ENCODE measurements at places on chromosomes 3 and 15.

DNA sequence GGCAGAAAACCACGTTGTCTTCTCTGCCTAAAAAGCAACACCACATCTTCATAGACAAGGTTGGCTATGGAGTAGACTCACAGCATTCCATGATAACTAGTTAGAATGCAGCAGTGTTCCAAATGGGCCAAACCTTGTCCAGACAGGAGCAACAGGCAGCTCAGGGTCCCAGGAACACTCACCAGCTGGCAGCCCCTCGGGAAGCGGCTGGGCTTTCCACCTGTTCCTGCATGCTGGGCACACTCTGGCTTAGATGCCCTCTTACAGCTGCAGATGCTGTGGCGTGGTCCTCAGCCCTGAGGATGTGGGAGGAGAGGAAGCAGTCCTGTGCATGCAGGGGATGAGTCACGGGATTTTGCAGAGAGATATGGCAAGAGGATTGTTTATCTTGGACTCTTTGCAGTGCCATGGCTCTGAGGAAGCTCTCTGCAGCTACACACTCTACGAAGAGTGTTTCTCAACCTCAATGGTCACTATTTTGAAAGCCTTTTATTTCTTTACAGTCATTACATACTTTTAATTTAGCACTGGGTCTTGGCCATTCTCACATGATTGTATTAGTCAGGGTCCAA lies 11.3 kb downstream of the NRROS start:
- peak; percentile 93 for DNase-seq

DNA sequence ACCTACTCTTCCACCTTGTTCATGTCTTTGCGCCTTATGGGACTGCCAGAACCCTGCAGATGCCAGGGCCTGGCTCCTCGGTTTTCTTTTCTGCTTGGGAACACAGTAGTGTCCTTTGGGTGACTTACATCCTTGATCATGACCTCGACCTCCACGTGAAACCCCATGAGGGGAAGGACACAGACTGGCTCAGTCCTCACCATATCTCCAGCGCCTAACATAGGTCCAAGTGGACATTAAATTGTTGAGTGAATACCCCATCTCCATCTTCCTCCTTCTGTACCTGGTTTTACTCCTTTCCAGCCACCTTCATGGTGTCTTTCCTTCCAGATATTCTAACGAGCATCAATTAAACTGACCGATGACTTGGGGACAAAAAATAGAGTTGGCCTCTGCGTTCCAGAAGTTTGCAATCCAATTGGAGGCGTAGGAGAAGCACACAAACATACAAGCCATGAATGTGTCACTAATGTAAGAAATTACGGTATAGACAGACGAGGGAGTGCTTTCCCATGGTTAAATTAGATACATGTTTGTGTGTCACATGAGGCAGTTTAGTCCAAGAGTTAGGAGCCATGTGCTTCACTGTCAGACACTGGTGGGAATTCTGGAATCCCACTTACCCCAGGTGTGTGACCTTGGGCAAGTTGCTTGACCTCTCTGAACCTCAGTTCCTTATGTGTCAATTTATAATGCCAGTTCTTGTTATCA lies 907 bp upstream of the HERC1 start:
- DNase-seq = no peak

- DNase-seq = peak; percentile 9
These were observed 17.9 kb upstream of the FAN1 start for GRCh38 chr15:30885814-30886213.

DNA sequence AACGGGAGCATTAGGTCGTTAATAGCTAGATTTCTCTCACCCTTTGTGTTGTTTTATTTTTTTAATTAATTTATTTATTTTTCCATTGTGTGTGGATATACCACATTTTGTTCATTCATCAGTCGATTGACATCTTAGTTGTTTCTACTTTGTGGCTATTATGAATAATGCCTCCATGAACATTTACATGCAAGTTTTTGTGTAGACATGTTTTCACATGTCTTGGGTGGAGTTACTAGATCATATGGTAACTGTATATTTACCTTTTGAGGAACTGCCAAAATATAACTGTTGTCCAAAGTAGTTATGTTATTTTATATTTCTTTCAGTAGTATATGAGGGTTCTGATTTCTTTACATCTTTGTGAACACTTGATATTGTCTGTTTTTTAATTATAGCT lies 18.8 kb downstream of the ZWILCH start:
- no peak for DNase-seq

DNA sequence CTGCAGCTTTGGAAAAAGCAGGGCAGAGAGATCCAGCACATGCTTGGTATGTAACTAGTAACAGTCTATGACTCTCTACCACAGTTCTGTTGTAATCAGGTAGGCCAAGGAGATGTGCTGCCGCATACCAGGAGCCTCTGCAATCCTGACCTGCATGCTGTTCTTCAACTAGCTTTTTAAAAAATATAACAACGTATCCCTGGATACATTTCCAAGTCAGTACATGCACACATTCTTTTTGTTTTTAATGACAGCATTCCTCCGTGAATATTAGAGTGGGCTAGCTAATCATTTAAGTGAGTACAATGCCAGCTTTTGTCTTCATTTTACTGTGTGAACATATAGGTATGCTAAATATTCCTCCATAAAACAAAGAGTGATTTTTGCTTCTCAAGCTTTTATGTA lies 437.8 kb downstream of the RBMS3 start:
- peak; percentile 46 for DNase-seq

GRCh38 chr15:72809329-72809728 lies 25.8 kb upstream of the ADPGK start:
- no peak for DNase-seq

DNA sequence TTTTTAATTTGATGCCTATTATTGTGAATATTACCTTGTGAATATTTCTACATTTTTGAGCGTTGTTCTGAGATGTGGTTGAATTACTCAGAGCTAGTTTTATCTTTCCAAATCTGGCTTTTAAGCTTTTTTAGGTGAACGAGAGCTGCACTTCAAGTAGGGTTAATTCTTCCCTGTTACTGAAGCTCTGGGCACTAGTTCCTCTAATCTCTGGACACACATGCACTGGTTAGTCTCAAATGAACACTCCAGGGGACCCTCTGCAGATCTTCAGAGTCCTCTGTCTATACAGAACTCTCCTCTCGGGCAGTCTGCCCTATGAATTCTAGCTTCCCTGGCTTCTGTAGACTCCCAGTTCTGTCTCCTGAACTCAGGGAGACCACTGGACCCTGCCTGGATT lies 237.5 kb upstream of the TBC1D5 start:
- DNase-seq = no peak

DNA sequence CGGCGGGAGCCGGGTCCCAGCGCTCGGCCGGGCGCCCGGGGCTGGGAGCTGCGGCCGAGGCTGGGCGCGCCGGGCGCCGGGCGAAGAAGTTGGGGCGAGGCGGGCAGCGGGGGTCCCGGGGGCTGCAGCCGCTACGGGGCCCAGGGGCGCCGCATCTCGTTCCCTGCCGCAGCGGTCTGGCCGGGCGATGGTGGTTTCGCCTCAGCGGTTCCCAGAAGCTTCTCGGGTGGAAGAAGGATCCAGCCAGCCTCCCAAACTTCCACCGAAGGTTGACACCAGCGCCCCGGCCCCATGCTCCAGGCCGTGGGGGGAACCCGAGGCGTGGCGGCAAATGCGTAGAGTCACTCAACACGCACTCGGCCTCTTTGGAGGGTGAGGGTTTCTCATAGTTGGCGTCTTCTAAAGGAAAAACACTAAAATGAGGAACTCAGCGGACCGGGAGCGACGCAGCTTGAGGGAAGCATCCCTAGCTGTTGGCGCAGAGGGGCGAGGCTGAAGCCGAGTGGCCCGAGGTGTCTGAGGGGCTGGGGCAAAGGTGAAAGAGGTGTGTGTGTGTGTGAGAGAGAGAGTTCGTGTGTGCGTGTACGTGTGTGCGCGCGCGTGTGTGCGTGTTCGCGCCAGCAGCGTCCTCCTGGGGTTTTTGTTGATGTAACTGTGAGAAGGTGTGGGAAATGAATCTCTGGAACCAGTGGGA lies 940 bp downstream of the BOC start:
- peak; percentile 44 for DNase-seq

DNA sequence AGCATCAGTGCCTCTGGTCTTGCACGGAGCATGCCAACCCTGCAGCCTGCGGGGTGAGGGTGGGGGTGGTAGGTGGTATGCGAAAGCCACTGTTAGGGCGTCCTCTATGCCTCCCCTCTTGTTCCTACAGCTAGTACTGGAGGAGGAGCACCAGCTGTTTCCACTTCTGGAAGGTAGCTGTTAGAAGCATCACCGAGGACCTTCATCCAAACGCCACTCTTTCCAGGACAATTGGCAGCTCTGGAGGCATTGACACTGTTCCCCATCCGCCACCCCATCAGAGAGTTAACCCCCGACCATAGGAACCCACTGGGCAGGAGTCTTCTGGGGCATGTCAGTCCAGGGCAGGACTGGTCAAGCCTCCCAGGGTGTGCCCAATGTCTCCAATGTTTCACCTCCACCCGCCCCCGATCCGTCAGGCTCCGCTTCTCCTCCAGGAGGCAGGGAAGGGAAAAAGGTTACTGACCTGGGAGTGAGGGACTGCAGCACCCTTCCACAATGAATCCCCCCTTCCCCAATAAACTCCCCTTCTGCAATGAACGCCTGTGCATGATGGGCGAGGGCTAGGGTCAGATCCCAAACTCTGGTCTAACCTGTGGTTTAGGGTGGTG lies 487 bp downstream of the DUOX2 start:
- no peak for DNase-seq

- DNase-seq = no peak
These were observed 597.5 kb upstream of the ROBO2 start for GRCh38 chr3:76442374-76442915.

GRCh38 chr3:112675943-112676535 lies 35.1 kb upstream of the CCDC80 start:
- DNase-seq = no peak

DNA sequence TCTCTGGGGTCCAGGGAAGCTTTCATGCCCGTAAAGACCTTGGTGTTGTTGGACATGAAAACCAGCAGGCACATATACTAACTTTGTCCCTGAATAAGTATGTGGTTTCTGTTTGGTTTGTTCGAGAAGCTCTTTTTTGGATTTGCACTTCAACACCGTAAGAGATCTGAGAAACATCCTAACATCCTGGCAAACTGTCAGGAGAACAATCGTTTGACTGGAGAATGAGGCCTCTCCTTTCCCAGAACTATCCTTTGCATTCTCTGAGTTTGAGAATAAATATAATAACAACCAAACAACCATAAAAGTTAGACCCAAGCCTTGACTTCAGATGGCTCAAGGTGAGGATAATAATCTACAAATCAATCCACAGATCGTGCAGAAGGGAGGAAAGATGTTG lies 230.4 kb upstream of the WNT5A start:
- DNase-seq = no peak

- DNase-seq = peak; percentile 21
These were observed 2.0 kb downstream of the XRN1 start for GRCh38 chr3:142445816-142446254.

- peak; percentile 31 for DNase-seq
These were observed 147.5 kb upstream of the PDZRN3 start for GRCh38 chr3:73772076-73772886.

GRCh38 chr3:36919439-36920160 lies 25.3 kb downstream of the TRANK1 start:
- DNase-seq = no peak

- no peak for DNase-seq
These were observed 290.5 kb downstream of the SHOX2 start for GRCh38 chr3:157815739-157816138.

DNA sequence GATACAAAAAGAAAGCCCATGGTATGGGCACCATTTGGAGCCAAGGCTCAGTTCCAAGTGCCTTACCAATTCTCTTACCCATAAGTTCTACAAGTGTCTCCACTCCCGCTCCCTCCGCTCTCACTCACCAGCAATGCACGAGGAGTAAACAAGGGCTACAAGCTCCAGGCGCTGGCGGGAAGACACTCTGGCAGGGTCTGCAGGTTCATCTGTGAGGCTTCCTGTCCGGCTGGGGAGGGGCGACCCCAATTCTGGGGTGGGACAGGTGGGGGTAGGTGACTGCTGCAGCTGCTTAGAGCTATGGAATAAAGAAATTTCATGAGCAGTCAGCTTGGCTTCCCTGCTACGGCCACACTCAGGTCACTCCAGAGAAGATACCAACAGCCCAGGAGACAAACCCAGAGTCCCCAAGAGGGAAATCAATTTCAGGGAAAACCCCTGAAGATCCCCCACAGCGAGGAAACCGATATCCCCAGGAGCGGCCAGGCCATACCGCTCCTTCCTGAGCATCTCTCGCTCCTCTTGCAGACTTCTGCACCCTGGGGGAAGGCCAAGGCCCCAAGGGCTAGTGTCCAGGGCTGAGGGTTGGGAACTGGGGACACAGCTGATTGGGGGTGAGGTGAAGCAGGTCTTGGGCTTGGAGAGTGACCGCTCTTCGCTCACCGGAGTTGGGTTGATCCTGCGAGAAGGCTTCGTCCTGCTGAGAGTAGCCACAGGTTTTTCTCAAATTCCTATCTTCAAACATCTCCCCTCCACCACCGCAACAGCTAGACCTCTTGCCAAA lies 1.4 kb downstream of the CDAN1 start:
- DNase-seq = no peak

GRCh38 chr15:65375871-65376607 lies 1.8 kb downstream of the IGDCC3 start:
- no peak for DNase-seq

- DNase-seq = no peak
These were observed 24.4 kb downstream of the CORO2B start for GRCh38 chr15:68603216-68603595.

DNA sequence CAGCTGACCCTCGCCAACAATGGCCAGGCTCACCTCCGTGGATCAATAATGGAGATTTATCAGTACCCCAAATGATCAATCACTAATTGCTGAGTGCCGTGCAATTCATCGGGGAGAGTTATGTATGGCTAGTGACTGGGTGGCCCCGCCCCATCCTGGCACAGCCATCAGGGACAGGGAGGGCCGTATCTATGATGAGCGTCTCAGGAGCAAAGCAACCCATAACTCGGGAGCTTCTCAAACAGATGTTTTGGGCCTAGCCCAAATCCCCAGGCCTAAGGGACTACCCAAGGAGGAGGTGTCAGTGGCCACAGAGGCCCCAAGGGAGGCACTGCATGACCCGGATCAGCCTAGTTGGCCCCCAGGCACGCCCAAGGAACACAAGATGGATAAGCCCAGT lies 180.0 kb upstream of the LINGO1 start:
- no peak for DNase-seq

- DNase-seq = no peak
These were observed 138.1 kb upstream of the RAP2B start for GRCh38 chr3:153023896-153024295.

All from fibroblast of skin of right biceps (primary cell).